ENCODE measurements at places on chromosomes 11 and 22.

DNA sequence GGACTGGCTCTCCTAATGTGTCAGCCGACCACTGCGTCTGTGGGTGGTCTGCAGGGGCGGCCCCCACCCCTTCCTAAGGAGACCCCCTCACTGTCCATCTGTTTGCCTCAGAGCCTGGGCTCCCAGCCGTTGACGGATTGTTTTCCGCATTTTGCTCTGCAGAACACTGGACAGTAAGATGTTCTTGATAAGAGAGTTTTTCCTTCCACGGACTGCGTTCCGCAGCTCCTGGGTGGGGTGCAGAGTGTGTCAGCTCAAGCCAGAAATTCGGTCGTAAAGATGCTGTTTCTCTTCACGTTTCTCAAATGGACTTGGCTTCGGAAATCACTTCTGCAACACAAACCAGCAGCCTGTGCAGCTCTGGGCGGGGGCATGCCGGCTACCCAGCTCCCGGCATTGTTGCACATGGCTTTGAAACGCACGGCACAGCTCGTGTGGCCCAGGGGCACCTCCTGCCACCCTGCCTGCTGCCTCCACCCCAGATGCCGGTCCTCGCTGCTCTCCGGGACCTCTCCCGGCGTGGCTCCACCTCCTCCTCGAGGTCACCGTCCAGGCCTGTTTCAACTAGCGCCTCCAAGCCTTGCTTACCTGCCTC, 2.9 kb upstream of the MRGPRG start:
- DNase-seq, result no peak

DNA sequence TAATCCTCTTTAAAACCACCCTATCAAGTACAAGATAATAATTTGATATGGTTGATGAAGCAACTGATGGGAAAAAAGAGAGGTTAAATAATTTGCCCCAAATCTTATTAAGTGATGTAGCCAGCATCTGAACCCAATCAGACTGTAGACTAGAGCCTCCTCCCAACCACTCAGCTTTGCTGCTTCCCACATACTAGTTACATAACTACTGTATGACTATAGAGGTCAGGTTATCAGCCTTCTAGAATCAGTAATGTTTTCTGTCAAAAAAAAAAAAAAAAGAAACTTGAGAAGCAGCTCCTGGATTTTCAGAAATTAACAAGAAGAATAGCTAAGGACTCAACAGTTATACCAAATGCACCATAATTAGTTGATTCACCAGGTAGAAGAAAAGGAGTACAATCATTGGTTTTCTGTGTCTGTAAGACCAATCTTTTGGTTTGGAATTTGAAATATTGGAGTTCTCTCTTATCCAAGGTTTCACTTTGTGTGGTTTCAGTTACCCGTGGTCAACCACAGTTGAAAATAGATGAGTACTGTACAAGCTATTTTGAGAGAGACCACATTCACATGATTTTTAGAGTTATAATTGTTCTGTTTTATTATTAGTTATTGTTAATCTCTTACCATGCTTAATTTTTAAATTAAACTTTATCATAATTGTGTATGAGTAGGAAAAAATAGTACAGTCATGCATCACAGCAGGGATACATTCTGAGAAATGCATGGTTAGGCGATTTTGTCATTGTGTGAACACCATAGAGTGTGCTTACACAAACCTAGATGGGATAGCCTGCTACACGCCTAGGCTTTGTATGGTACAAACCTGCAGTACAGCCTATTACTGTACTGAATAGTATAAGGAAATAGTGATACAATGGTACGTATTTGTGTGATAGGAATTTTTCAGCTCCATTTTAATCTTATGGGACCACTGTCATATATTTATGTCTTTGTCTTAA, 72.2 kb downstream of the PDHX start:
- no peak for DNase-seq

DNA sequence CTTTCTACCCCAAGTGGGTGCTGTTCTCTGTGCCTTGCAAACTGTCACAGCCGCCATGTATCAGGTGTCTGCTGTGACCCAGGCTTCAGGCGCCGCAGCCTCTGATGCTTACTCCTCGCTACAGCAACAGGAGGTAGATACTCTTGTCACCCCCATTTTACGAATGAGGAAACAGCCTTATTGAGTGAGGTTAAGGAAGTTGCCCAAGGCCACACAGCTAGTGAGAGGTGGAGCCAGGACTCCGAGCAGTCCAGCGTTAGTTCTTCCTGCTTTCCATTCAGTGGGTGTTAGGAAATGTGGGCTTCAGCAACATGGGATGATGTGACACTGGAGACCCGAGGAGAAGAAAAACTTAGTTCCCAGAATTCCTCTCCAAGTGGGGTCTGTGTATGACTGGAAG, 14.3 kb downstream of the RNF215 start:
- no peak for DNase-seq

- no peak for DNase-seq
Measured at GRCh38 chr11:68998390-68998911, 14.6 kb downstream of the MRGPRF start.

GRCh38 chr11:127074151-127074761, 73.7 kb upstream of the KIRREL3 start:
- DNase-seq, result no peak

DNA sequence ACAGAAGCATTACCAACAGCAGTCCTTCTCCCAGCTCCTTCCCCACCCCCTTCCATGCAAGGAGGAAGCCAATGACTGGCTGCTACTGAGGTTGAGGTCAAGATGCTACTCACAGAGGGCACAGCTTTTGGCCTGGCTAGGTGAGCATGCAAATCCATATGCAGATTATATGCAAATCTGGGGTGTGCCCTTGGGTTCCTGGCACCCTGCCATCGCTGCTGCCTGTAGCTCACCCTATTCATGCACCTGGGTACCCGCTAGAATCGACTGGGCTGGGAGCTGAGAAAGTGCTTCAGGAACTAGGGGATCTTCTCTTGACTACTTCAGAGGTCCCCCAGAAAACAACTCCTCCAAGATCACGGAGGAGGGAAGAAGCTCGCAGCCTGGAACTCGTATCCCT, 4.0 kb downstream of the DSCAML1 start:
- DNase-seq, result no peak

Data from effector memory CD4-positive, alpha-beta T cell (primary cell).